Central memory CD8-positive, alpha-beta T cell (primary cell): ENCODE measurements at places on chromosomes 16 and 17.

DNA sequence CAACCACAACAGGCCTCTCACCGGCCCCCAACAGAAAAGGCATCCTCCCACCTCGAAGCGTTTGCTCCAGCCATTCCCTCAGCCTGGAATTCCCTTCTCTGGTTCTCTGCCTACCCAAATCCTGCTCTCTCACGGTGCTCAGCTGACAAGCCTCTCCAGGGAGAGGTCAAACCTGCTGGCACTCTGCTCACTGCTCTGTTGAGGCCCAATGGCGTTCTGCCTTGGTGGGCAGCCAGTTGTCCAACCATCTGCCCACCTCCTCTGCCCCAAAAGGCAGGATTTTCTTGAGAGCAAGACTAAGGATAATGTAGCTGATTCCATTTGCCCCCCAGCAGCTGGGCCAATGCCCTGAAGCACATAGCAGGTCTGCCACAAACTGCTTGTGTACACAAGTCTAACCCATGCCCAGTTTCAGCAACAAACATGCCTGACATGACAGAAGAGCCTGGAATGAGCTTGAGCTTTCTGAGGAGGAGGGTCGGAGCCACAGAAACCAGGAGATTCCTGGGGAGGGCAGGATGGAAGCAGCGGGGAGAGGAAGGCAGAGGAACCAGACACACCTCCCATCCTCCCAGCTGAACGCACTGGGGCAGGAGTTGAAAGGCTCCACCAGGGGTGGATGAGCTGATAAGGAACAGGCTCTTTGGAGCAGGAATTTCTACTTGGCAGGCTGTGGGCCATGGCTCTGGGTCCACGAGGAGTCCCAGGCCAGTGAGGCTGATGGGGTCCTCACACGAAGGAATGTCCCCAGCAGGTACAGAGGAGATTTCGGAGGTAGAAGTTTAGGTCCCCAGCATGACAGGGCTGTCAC is 23.9 kb downstream of the ARHGAP27 start:
- no peak for DNase-seq

GRCh38 chr16:88010343-88010967 is 59.2 kb downstream of the BANP start:
- no peak for DNase-seq

DNA sequence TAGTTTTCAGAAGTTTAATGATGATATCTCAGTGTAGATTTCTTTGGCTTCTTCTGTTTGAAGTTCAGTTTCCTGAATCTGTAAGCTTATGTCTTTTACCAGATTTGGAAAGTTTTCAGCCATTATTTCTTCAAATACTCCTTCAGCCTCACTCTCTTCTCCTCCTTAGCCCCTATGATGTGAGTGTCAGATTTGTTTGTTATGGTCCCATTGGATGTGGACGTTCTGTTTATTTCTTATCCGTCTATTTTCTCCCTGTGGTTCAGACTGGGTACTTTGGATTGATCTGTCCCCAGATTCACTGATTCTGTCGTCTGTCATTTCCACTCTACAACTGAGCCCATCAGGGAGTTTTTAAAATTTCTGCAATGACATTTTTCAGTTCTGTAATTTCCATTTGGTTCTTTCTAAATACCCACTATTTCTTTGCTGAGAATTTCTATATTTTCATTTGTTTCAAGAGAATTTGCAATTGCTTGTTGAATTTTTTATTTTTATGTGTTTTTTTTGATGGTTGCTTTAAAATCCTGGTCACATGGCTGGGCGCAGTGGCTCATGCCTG is 110.9 kb downstream of the SEC14L1 start:
- no peak for DNase-seq

- no peak for DNase-seq
These were observed 37.9 kb downstream of the IRF8 start for GRCh38 chr16:85936816-85937215.

- DNase-seq = no peak
These were observed 375.3 kb upstream of the CDH5 start for GRCh38 chr16:65991149-65991701.

DNA sequence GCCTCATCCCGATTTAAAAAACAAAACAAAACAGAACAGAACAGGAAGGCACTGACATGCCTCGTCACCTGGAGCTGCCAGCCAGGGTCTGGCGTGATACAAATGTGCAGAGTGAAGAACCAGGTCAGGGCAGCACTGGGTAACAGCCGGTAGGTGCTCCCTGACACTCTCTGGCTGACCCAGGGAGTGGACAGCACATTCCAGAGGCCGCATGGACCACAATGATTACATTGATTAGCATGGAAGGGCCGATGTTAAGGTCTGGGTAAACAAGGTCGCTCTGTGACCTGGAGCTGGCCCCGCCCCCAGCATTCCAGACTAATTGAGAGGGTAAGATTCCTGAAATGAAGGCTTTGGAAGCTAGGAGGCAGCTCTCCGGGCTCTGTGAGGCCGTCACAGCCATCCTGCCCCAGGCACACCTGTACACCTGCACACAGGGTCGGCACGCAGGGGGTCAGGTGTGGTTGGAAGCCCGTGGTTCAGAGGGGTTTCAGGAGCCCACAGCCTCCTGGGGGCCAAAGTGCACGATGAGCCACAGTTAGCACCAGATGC is 21.4 kb downstream of the PIEZO1 start:
- no peak for DNase-seq

DNA sequence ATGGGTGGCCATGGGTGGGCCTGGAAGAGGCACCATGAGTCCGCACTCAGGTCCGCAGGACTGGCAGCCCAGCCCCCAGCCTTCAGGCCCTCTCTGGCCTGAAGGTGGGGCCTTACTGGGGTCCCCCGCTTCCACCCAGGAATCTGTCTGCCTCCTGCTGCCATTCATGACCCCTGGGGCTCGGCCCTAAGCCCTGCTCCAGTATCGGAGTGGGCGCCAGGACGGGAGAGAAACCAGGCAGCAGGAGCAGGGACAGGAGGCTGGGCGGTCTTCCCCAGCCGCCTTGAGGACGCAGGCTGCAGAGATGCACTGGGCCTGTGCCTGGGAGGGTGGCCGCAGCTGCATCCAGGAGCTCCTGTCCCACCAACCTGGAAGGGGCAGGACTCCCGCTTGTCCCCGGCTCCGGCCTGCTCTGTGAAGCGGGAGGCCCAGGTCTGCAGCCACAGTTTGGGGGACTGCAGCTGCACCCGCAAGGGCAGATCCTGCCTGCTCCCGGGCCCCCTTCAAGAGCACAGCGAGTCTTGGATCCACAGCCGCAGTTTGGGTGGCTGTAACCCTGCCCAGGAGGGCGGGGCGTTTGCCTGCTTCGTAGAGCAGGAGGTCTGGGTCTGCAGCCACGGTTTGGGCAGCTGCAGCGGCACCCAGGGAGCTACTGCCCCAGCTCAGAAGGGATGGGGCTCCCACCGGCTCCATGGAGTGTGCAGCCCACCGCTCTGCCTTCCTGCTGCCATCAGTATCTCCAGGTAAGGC is 81.8 kb upstream of the DNAJA2 start:
- no peak for DNase-seq

DNA sequence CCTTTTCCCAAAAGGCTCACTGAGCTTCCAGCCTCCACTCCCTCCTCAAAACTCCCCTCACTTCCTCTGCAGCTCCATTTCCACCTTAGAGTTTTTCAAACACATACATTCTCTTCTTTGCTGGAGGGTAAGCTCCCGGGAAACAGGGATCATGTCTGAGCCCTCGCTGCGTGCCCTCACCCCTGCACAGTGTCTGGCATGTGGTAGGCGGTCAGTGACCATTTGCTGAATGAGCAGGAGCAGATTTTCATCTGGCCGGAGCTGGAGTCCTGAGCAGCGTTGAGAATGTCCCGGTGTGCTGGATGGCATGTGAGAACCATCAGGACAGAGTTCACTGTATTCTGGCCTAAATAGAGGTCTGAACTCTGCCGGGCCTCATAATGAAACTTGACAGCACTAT is 274.5 kb downstream of the GRIN2A start:
- DNase-seq = no peak

DNA sequence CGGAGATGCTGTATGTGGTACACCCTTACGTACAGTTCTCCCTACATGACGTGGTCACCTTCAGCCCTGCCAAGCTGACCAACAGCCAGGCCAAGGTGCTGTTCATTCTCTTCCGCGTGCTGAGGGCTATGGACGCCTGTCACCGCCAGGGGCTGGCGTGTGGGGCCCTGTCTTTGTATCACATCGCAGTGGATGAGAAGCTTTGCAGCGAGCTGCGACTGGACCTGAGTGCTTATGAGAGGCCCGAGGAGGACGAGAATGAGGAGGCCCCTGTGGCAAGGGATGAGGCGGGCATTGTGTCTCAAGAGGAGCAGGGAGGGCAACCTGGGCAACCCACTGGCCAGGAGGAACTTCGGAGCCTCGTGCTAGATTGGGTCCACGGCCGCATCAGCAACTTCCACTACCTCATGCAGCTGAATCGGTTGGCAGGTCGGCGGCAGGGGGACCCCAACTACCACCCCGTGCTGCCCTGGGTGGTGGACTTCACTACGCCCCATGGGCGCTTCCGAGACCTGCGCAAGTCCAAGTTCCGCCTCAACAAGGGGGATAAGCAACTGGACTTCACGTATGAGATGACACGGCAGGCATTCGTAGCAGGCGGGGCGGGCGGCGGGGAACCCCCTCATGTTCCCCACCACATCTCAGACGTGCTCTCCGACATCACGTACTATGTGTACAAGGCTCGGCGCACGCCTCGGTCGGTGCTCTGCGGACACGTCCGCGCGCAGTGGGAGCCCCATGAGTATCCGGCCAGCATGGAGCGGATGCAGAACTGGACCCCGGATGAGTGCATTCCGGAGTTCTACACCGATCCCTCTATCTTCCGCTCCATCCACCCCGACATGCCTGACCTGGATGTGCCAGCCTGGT is 1.4 kb downstream of the WDR81 start:
- DNase-seq = no peak

DNA sequence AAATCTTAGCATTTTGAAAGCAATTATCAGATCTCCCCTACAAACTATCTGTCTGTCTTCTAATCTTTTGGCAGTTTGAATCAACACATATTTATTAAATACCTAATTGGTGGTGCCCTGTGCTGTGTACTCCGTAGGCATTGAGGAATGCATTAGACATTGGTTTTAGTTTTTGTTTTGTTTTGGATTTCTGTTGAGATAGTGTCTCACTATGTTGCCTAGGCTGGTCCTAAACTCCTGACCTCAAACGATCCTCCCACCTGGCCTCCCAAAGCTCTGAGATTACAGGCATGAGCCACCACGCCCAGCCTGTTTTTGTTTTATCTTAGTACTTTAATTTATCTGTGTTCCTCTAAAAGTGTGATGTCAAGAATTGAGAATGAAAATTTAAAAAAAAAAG is 124.8 kb upstream of the RBL2 start:
- DNase-seq = no peak

GRCh38 chr16:24070851-24071250 is 185.3 kb upstream of the CACNG3 start:
- no peak for DNase-seq

DNA sequence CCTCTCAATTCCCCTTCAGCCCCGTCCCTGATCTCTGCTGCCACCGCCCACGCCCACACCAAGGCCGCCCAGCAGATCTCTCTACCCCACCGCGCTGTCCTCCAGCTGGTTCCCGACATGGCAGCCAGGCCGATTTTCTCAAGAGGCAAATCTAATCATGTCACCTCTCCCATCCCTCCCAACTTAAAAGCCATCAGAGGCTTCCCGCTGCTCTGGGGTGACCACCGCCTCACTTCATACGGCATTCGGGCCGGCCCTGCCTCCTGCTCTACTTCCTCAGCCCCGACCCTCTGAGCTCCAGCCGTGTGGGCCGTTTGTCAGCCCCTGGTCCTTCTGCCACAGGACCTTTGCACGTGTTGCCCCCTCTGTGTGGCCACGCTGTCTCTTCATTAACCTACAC is 63.2 kb downstream of the RPH3AL start:
- DNase-seq = no peak

GRCh38 chr16:31127182-31127581 is 8.3 kb downstream of the PRSS8 start:
- no peak for DNase-seq

DNA sequence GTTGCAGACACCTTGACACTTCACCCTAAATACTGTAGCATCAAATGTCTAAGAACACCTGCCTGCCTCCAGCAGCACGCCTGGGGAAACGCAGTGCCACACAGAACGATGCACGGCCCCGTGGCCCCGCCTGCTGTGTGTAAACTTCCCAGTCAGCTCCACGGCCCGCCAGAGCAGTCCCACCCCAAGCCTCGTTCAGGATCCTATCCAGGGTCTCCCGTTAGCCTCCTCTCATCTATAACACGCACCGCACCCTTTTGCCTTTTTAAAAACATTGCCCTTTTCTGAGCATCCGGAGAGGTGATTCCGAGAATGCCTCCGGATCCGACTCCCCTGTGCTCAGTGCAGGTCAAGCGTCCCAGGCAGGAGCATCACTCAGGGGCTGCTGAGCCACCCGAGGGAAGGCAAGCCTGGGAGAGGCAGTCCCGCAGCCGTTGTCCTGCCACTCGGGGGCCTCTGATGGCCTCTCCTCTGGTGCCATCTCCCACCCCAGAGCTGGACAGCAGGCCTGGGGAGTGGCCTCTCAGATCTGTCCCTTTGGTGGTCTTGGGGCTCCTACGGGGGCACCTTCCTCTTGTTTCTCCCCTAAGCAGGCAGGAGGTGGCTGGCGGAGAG is 37.9 kb upstream of the SLC38A10 start:
- no peak for DNase-seq

DNA sequence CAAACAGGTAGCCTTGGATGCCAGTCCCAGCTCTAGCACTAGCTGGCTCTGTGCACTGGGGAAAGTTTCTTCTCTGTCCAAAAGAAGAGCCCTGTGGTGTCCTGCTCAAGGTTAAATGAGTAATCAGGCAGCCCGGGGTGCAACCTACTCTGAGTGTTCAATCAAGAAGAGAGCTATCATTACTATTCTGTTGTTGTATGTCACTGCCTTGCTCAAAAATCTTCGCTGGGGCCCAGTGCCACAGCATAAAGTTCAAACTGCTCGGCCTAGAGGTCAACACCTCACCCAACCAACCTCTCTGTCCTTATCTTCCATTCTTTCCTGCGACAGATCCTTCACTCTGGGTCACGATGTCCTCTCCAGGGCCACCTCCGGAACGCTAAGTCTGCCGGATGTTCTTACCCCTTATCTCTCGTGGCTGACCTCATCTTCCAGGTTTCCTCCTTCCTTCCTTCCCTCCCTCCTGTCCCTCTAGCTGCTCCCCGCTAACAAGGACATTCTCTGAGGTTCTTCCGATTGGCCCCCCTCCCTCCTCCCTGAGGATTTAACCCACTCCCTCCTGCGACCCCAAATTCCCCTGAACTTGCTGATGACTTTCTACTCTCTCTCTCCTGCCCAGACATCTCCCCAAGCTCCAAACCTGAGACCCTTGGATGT is 4.4 kb downstream of the FDXR start:
- DNase-seq = no peak

GRCh38 chr17:53390575-53390974 is 432.2 kb upstream of the KIF2B start:
- DNase-seq = no peak

DNA sequence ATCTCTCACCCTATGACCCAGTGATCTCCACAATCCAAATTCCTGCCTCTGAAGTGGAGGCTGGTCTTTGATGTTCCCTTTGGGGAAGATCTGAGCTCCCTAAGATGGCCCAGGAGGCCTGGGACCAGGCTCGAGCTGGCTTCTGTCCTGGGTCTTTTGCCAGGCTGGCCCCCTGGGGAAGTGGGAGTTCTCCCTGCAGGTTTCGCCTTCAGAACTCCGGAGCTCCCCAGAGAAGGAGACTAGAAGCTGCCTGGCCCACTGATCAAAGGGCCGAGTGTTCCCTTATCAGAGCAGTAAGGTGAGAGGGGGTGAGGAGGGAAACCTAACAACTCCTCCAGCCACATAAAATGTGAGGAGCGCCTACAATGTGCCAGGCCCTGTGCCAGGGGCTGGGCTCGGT is 147.1 kb downstream of the IRF8 start:
- DNase-seq = no peak
